ENCODE measurements at places on chromosomes 11 and 22.

- no peak for DNase-seq
Observed at GRCh38 chr22:28714043-28714628, 27.5 kb downstream of the CHEK2 start.

DNA sequence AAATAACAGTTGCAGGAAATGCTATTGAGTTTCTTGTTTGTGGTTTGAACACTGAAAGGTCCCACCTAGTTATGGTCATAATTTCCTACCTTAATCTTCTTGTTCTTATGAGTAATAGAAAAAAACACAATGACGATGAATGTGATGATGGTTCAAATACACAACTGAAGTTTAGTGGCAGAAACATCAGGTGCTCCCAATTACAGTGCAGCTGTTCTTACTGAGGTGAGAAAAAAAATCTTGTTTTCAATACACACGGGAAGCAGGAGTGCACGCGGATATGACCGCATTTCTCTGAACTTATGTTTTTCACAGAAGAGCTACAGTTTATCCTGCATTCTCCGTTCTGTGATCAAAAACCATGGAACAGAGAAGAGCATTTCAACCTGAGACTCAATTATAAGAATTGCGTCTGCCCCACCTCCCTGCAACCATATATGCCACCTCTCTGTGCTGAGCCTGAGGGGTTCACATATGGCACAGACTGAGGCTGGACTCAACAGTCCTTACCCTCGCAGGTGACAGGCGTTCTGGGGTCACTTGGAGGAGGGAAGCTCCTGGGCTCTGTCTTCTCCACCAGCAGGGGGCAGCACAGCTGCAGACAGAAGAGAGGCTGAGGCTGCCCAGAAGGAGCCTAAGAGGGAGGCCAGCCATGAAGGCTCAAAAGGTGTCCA, 99.7 kb upstream of the IGLL5 start:
- DNase-seq: peak; percentile 53

GRCh38 chr11:127369356-127369755, 368.8 kb upstream of the KIRREL3 start:
- no peak for DNase-seq

- no peak for DNase-seq
Observed at GRCh38 chr11:29331451-29332010, 685.3 kb downstream of the KCNA4 start.

DNA sequence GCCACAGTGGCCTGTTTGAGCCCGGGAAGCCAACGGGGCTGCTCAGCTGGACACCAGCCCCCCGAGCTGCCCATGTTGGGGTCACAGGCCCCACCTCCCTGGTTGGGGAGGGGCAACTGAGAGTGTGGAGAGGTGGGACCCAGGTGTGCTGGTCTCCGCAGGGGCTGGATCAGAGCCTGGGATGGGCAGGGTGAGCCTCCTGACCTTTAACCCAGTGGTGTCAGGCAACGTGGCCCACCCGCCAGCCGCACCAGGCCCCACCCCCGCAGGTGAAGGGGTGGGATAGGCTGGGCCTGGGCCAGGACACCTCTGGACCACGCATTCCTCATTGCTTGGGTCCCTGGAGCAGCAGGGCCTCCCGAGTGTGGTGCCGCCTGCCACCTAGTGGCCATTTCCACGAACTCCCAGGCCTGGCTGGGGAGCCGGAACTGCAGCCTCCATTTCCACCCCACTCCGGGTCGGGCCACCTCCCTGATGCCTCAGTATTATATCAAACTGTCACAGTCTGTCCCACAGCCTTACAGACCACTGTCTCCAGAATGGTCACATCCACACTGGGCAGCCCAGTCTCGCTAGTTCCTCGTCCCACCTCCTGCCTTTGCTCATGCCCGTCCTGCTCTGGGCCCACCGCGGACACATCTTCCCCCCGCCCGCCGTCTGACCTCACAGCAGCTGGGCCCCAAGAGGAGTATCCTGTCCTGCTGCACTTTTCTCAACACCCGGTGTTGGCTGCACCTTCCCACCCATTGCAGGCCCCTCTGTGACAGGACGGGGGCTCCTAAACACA, 13.3 kb upstream of the PPP6R3 start:
- DNase-seq: peak; percentile 97

- no peak for DNase-seq
Observed at GRCh38 chr11:63870351-63871140, 31.6 kb downstream of the MARK2 start.

DNA sequence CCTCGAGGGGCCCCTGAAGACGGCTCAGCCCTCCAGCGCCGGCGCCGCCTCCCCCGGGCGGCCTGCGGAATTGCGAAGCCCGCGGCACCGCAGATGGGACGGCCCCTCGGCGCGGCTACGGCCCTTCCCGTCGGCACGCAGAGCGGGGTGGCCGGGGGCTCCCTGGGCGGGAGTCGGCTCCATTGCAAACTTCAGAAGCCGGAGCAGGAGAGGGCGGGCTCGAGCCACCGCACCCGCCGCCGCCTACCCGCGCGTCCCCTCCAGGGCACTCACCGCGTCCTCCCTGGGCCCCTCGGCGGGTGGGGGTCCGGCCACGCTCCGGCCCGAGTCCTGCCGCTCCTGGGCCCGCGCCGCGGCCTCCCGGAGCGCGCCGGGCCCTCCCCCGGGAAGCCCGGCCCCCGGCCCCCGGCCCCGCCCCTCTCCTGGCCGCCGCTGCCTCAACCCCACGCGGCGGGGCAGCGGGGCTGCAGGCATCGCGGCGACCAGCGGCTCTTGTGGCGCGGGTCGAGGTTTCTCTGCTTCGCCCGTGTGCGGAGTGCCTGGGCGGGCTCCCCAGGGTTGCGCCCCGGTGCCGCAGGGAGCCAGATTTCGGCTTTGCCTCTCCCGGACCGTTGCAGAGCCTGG, at the start of gene PACSIN3:
PACSIN3 (minus strand) TSS at position 359 of the 624 bp plus-strand sequence. CDS start 3,707 bp downstream, outside the sequence.
- DNase-seq: no peak

GRCh38 chr11:102882389-102883024, 7.7 kb upstream of the MMP12 start:
- DNase-seq: no peak

DNA sequence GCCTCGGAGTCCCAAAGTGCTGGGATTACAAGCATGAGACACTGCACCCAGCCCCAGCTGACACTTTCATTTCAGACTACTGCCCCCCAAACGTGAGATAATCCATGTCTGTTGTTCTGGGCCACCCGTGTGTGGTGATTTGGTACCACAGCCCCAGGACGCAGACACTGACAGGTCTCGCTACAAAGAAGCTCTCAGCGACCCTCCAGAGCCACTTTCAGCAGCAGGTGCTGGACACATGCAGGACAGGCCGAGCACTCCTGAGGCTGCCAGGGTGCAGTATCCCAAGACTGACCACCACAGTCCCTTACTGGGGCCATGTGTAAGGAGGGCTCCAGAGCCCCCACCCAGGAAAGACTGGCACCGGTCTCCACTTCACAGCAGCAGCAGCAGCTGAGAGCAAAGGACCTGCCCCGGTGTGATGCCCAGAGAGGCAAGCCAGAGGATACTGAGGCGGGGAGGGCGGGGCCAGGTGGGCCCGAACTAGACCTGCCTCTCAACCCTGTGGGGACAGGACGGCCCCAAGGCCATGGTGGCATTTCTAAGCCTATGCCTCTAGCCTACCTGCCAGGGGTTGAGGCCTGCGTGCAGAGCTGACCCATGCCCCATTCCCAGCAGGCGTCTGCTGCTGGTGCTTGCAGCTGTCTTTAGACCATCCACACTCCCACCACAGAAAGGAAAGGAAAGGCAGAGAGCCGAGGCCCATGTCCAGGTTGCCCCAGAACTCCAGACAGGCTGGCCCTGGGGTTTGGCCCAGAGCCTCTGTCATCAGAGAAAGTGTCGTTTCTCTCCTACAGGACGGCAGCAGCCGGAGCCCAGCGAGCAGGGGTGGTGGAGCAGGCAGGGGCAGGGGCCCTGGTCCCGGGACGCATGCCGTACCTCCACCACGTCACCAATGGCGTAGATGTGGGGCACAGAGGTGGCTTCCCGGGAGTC, 28.0 kb upstream of the GNB1L start:
- peak; percentile 71 for DNase-seq

- DNase-seq: no peak
Observed at GRCh38 chr11:112293614-112294013, 33.0 kb upstream of the PLET1 start.

GRCh38 chr11:12238420-12238819, 128.0 kb downstream of the MICAL2 start:
- DNase-seq: no peak

- DNase-seq: no peak
Observed at GRCh38 chr22:35914665-35915476, 113.8 kb downstream of the RBFOX2 start.

DNA sequence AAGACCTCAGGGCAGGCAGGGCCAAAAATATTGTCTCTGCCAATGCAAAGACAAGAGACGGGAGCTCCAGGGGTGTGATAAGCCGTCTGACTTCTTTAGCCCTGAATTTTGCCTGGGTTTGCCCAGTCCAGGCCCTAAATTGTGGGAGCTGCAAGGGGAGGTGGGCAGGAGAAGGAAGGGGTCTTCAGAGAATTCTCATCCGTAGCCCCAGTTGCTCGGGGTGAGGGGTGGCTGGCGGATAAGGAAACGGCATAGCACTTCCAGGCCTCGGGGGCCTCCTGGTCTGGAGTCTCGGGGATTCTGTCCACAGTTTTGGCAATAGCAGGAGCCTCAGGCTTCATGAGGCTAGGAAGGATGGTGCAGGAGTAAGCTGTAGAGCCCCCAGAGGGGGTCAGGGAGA, 7.4 kb downstream of the CD5 start:
- DNase-seq: no peak

DNA sequence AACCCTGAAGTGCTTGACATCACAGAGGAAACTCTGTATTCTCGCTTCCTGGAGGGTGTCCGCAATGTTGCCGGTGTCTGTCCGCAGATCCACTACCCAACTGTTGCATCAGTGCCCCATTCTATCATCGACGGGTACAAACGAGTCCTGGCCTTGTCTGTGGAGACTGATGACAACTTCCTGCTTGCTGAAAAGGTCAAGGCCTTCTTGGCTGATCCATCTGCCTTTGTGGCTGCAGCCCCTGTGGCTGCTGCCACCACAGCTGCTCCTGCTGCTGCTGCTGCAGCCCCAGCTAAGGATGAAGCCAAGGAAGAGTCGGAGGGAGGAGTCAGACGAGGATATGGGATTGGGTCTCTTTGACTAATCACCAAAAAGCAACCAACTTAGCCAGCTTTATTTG, 42.9 kb upstream of the DAGLA start:
- DNase-seq: no peak

DNA sequence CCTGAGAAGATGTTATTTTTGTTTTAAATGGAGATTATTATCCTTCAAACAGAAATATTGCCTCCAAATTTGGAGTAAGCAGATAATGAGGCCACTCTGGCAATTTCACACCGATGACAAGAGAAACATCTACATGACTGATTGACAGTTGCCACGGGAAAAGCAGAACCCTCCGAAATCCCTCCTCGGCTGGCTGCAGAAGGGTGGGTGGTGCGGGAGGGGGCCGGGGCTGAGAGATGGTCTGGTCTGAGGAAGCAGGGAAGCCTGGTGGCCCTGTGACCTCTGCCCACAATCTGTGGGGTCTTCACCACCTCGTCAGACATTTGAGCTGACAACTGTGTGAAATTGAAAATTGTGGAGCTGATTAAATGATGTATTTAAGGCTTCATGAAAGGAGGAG, 503.2 kb downstream of the MN1 start:
- DNase-seq: no peak

- DNase-seq: no peak
Observed at GRCh38 chr22:49070501-49070900, 757.2 kb downstream of the BRD1 start.

GRCh38 chr11:83195143-83195466, 1.6 kb downstream of the ANKRD42 start:
- no peak for DNase-seq

DNA sequence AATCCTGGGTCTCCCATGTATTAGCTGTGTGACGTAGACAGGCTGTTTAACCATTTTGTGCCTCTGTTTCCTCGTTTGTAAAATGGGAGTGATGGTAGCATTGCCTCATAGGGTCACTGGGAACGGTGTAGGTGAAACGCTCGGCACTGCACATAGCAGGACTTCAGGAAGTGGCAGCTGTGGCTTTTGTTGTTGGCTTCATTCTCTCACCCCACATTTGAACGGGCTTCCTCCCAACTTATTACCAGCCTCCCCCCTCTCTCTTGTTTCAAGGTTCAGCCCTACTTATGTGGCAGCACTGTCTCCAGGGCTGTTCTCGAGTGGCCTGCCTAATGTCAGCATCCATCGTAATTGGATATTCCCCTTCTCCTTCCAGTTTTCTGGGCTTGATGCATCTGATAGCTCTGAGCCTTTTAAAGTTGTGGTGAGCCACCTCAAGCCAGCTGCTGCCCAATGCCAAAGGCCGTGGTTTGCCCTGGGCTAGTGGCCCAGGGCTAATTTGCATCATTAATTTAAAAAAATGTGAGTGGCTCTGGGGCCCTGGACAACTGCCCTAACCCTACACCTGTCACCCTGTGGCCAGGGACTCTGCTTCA, 217.8 kb upstream of the TBCEL start:
- DNase-seq: no peak

GRCh38 chr11:75345455-75346160, 5.9 kb downstream of the ARRB1 start:
- no peak for DNase-seq

DNA sequence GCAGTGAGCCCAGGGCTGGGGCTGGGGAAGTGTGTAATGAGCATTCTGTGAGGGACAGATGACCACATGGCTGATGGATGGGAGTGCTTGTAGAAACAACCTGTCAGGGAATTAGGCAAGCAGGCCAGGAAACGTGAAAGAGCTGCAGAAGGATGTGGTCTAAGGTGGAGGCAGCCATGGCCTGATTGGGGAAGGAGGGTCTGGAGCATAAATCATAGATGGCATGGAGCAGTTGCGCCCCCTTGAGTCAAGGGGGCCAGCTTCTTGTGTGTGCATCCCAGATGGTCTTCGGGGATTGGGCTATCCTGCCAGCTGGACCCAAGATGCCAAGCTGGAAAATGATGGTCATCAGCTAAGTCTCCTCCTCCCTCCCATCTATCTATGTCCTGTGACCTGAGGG, 119.4 kb upstream of the CLPB start:
- DNase-seq: no peak

DNA sequence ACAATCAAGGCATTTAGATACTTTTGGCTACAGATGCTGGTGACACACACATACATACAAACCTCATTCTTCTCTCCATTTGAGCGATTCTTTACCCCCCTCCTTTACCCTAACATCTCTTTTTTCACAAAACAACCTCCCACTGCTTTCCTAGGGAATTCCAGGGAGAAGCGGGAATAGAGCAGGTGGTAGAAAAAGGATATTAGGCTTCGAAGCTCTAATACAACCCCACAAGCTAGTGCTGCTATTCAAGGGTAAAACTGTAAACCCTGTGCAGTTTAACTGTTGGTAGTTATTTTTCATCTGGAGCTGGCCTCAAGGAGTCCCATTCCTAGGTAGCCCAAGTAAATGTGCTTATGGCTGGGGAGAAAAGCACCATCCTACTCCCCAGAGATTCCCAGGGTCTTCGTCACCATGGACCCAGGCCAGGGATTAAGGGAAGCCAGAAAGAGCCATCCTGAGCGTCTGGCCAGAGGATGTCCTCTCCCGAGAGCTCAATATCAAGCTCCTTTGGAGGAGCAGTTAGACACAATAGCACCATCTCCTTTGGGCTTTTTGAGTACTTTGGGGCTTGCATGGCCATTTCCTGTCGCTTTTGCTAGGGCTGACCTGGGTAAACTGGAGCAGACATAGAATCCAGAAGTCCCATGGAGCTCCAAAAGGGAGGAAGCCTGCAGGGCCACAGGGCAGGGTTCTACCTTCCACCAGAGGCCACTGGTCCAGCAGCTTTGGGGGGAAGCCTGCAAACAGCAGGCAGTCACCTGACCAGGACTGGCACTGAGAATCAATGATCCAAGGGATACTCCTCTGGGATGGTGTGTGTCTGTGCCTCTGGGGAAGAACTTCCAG, 3.1 kb downstream of the MAML2 start:
- no peak for DNase-seq
